ENCODE measurements at places on chromosomes 16 and 17.

DNA sequence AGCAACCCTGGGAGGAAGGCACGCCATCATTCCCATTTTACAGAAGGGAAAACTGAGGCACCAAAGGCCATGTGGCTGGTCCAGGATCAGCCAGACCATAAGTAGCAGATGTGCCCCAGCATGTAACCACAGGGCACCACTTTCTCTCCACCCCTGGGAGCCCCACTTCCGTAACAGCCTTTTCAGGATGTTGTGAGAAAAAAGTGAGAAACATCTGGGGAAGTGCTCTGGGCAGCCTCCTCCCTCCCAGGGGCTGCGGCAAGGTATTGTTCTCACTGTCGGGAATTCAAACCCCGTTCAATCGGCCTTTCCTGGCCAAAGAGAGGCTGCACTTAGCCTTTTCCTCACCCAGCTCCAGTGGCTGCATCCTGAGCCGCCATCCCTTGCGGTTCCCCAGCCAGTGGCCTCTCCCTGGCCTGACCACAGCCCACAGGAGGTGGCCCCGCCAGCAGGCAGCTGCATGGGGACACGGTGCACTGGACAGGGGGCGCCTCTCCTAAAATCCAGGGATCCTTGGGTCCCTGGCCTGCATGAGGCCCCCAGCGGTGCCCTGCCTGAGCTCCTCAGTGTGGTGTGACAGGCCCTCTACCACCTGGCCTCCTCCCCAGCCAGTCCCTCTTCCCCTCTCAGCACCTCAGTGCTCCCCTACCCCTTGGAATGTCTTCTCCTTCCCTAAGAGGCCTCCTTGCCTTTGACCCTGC is 5.7 kb upstream of the CDH5 start:
- no peak for DNase-seq

GRCh38 chr16:86958423-86958822 is 358.8 kb downstream of the C16orf95 start:
- DNase-seq, result no peak

DNA sequence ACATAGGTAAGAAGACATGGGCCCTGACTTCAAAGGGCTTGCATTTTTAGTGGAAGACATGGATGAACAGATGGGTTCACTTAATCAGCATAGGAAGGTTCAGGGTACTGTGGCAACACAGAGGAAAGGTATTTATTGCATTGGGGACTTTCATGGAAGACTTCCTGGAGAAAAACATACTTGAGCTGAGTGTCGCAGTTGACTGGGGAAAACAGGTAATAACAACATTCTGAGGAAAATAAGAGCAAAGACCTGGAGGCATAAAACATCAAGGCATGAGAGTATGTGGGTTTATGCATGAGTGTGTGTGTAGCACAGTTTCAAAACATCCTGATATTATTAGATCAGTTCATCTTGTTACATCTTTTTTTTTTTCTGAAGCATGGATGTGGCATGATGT is 82.7 kb downstream of the MAP2K6 start:
- no peak for DNase-seq

- DNase-seq, result no peak
Measured at GRCh38 chr16:70512456-70512855, 10.9 kb downstream of the COG4 start.

DNA sequence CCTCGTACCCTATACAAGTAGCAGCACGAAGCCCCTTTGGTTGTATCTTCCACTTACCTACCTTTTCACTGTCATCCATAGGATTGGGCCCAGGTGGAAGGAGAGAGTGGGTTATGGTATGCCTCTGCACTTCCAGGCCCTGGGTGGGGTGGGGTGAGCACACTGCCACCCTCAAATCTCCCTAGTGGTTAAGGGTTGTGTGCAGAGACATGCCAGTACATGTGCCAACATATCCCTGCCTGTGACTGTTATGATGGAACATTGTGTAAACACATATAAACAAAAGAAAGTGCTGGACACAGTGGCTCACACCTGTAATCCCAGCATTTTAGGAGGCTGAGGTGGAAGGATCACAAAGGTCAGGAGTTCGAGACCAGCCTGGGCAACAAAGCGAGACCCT is 11.1 kb downstream of the HROB start:
- no peak for DNase-seq

DNA sequence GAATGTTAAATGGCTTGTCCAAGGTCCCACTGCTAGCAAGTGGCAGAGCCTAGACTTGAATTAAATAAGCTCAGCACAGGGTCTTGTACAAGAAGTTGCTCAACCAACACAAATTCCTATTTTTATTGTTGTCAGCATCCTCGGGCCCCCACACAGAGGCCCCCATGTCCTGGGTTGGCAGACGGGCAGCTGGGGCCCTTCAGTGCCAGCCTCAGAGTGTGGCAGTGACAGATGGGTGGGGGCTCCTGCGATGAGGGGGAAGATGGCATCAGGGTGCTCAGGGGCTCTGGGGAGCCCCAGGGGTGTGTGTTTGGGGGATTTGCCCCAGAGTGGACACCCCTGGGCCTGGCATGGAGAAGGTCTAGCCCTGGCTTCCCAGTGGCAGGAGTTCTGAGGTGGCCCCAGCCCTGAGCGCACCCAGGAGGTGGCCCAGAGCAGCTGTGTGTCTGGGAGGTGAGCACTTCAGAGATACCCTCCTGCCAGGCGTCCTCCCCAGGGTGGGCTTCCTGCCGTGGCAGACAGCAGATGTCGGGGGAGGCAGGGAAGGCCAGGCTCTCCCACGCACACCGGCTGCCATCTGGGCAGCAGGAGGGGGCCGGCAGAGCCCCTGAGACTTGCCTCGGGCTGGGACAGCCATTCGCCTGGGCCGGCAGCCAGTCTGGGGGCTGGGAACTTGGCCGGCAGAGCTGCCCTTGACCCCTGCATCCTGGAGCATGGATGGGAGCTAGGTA is 150.8 kb downstream of the C16orf78 start:
- no peak for DNase-seq
